Right hindlimb (tissue), 1 donor: ENCODE measurements at places on chromosomes 2 and 18.

DNA sequence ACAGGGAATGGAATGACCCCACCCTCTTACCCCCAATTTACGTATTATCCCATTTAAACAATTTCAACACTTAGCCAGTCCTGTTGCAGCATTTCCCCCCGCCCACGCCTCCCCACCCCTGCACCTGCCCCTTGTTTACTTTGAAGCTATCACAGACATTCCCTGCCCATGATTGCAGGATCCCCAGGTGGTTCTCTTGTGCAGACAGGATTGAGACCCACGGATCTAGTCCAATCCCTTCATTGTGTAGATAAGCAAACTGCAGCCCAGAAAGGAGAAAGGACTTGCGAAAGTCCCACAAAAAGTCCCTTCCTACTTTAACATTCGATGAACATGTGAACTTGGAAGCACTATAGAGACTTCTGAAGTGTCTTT, 38.9 kb downstream of the TMEM17 start:
- no peak for DNase-seq

DNA sequence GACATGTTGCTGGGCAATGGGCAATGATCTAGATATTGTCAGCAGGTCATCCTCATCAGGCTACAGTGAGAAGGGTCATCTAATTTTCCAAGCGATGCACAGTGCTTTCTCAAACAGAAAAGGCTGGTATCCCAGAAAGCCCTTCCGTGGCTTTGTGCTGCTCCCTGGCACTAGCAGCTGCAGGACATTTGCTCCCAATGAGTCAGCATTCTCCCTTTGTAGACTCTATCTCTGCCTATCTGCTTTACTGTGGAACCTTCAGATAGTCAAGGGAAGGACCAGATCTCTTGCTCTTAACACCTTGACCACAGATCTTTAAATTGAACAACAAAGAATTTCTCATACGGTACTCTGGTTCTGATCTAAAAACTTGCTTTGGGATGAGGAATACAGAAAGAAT, 101.4 kb downstream of the CDH2 start:
- DNase-seq = no peak

DNA sequence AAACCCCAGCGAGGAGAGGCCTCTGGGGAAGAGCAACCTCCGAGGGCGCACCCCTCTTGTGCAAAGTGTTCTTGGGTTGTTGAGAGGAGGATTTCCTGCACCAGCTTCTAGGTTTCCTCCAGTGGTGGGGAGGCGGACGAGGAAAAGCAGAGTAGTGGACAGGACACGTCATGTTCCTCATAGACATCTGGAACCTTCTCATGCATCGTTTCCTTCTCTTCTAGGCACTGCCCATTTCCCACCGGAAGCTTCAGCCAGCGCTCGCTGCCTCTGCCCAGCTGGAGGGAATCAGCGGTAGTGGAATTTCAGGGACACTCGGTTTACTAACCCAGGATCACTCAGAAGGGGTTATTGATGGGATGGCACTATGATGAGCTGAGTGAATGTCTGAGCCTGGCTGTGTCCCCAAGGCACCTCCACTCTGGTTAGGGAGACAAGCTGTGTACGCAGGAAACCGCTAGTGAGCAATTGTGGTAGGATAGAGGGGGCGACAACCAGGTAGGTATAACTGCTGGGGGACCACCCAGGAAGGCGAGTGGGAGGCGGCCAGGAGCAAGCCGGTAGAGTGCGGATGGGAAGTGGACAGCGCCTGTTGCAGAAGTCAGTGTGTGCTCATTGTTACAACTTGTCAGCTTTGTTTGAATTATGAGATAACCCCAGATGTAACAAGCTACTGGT, 960 bp upstream of the APOB start:
- DNase-seq = no peak

DNA sequence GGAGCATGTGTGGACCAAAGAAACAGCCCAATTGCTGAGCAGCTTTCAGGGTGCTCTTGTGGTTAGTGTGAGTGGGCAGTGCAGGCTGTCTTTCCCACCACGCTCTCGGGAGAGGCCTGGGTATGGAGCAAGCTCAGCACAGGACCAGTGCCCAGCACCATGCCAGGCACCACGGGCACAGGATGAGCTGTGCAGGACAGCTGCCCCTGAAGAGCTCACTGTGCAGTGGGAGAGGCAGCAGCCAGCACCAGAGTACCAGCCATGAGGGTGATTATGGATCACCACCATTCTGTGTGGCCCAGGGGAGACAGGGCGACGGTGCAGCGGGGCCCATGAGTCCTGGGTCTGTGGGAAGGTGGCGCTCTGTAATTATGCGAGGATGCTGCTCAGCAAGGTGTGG, 29.7 kb upstream of the FAHD2A start:
- no peak for DNase-seq

- no peak for DNase-seq
These were observed 19.9 kb upstream of the INHBB start for GRCh38 chr2:120326066-120326465.

DNA sequence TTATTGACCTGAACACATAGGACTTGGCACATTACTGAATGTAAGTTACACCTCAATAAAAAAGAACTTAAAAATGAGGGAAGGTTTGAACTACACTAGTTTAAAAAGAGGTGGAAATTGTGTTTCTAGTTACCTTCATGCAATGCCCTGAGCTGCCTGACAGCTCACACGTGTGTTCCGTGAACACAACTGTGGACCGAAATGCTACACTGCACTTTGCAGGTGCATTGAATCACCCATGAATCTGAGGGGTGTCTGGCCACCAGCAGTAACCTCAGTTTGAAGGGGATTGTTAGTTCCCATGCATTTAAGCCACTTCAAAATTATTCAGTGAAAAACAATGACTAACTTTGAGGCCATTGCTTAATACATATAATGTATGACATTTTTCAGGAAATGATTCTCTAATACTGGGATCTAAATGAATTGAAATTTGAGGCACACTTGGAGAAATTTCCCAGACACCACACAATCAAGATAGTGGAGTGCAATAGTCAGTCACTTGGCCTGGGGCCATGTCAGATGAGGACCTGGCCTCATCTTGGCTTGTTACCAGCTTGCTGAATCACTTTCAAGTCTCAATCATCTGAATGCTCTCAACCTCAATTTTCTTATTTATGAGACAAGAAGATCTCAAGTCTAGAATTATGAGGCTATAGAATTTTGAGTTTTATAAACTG, 59.3 kb downstream of the MYL12B start:
- no peak for DNase-seq

DNA sequence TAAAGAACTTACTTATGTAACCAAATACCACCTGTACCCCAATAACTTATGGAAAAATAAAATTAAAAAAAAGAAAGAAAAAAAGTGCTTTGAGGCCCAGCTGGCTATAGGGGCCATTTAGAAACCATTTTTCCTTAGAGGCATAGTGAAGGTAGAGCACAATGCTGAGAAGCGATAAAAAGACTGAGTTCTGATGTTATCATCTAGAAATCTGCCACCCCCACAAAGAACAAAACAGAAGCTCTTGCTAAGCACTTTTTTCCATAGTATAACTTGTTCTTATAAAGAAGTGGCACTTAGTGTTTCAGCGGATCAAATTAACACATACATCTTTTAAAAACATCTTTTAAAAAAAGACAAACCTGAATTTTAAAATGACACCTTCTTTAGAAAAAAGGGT, 51.4 kb downstream of the ICOS start:
- no peak for DNase-seq

DNA sequence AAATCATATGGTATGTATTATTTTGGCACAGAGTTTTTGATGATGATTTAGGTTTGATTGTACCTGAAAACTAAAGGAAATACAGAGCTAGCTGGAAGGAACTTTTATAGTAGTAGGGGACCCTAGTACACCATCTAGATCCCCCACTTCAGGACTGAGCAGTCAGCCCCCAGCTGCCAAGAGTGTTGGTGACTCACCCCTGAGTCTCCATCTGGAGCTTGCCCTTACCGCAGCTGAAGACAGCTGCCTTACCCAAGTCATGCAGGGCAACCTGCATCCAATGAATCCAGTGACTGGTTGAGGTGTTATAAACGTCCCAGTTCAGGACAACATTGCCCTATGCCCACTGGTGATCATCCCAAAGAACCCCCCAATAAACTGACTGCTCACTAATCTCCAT, 15.3 kb downstream of the PMS1 start:
- no peak for DNase-seq

DNA sequence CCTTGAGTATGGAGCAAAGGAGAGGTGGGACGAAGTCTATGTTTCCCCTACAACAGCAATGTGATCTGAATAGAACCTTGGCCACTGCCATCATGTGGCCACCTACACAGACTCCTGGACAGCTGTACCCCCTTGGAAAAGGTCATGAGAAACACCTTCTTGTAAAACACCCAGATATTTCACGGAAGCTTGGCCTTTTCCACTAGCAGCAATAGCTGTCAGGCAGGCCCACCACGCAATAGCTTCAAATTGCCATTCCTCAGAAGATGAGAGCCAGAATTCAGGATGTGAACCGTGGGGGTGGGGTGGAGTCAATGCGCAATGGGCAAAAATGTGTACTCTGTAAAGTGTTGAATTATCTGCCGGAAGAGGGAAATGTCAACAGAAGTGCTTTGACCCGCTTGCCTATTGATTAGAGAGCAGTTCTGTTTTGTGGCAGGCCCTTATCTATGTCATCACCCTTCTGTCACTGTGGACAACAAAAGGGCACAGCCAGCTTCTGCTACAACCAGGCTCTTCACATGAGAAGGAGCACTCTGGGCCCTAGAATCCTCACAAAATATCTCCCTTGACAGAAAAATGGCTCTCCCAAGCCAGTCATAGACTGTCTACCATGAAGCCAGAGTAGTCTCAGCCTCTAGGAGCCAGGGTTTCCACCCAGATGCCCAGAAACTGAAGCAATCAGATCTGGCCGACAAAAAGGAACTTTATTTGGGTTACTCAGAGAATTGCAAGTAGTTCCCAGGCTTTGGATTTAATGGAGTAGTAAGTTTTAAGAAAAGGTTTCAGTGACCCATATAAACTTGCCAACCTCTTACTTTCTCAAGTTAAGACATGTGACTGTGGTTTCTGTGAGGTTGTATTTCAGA, 9.5 kb downstream of the INPP1 start:
- DNase-seq = no peak

DNA sequence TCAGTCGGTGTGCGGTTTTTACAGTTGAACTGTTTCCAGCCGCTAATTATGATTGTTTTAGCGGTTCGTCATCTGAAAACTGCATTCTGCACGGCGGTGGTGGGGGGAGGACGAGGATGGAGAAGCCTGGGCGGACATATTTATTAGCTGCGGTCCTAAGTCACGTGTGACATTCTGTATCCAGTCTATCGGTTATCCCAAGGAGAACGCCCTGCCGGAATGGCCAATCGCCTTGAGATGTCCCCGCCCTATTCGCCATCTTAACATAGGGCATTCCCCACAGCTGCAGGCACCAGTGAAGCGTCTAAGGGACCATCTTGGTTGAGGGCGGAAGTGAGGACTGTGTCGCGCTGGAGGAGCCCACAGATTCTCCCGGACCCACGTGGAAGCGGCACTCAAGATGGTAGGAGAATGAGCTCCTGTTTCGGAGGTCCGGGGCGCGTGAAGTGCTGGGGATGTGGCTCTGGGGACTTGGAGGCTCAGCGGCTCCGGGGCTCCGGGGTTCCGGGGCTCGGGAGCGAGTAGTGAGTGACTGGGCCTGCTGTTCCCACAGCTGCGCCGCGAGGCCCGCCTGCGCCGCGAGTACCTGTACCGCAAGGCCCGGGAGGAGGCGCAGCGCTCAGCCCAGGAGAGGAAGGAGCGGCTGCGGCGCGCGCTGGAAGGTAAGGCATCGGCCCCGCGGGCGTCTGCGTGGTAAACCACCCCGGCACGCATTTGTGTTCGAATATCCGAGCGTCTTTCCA, at the start of gene IMP4:
Gene IMP4 (plus strand): TSS at position 365 of the 743 bp plus-strand sequence. CDS start 36 bp downstream, at position 401.
- DNase-seq = peak; percentile 99

- DNase-seq = no peak
These were observed 18.1 kb downstream of the SMAD2 start for GRCh38 chr18:47912343-47912742.

DNA sequence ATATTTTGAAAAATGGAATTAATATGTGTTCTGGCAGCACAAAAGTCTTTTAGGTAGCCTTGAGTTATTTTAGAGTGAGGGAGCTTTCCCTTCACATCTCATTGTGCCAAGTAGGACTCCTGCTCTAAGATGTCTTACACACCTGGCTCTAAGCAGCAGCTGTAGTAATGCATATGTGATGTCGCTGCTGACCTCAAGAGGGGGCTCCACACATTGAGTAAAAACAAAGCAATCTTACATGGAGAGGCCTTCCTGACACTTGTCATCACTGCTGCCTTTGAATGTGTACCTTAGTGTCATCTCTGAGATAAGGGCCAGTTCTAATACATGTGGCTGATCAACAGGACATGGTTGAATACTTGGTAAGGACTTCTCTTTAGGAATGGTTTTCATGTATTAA, 75.8 kb downstream of the ACTR3 start:
- no peak for DNase-seq

DNA sequence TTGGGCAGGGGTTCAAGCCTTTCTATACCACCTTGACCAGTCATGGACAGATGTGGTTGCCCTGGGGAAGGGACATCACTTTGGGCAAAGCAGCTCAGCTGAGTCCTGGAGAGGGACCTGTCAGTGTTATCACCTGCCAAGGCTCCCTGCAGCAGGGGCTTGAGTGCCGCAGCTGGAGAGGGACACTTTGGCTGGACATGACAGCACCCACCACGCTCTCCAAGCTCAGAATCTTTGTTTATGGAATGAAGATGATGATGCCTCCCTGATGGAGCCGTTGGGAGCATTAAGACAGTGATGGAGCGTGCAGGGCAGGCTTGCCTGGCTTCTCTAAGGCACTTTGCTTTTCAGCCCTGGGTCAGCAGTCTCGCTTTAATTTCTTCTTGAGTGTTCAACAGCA, 4.3 kb upstream of the TFCP2L1 start:
- DNase-seq = no peak

- DNase-seq = no peak
These were observed 105.6 kb downstream of the AFF3 start for GRCh38 chr2:100036793-100037192.

GRCh38 chr2:64779117-64779690, 125.5 kb upstream of the SERTAD2 start:
- no peak for DNase-seq

- DNase-seq = peak; percentile 68
These were observed 124.9 kb upstream of the ZNF236 start for GRCh38 chr18:76697441-76697901.

DNA sequence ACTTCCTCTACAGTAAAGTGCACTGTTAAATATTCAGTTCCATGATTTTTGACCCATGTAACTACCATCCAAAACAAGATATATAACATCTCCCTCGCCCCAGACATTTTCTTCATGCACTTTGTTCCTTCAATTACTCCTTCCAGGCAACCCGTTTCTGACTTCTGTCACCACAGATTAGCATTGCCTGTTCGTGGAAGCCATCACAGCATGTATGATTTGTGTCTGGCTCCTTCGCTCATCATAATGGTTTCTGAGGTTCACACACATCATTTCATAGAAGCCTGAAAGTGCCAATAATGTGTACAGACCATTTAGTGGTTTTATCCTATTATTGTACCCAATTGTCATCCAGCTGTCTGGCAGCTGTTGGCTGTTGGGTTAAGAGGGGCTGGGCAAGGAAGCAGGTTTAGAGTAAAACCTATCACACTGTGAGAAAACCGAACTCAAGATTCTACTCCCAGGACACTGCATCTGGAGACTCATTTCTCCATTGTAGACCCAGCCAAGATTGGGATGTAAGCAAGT, 16.1 kb downstream of the ARHGAP28 start:
- no peak for DNase-seq

- DNase-seq = no peak
These were observed 48.7 kb upstream of the NEDD4L start for GRCh38 chr18:57995331-57995730.

- no peak for DNase-seq
These were observed 543 bp downstream of the HADHB start for GRCh38 chr2:26245231-26245732.

- no peak for DNase-seq
These were observed 5.4 kb downstream of the MARS2 start for GRCh38 chr2:197710424-197711042.
